Endothelial cell of umbilical vein (primary cell): ENCODE measurements at places on chromosomes 16 and 17. TPM values are rescaled to one million over a fixed set of nuclear protein-coding genes. Genes with fewer than 3 reads are reported as not detected.

Gene STX1B
- total RNA-seq: 0.07 and 0.11 TPM in 2 replicates

Gene KRTAP4-5
- total RNA-seq: not detected in 2 replicates

Gene MRPL12
- 89.2 and 91.9 TPM in 2 replicates for total RNA-seq

Gene ABCC6
- total RNA-seq: 0.84 and 0.95 TPM in 2 replicates

Gene ASPA
- not detected in 2 replicates for total RNA-seq

Gene KRT39
- not detected in 2 replicates for total RNA-seq
